ENCODE measurements at places on chromosomes 3 and 15.

DNA sequence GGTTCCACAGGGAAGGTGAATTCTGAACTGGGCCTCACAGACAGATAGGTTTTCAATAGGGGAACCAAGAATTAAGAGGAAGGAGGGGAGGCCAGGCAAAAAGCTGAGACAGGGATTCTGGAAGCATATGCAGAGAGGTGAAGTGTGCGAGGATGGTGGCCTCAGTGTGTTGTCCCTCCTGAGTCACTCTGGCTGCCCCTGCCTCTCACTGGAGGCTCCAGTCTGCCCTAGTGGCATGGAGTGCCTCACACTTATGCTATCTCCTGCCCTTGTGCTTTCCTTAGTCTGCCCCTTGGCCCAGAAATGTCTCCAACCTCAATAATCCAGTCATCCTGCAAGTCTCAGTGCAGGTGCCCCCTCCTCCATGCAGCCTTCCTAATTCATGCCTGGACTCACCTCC is 32.2 kb upstream of the RBP1 start:
- DNase-seq = no peak

- no peak for DNase-seq
Observed at GRCh38 chr15:49675041-49675440, 54.2 kb downstream of the DTWD1 start.

GRCh38 chr3:154955907-154956533 is 124.1 kb upstream of the MME start:
- DNase-seq = no peak

- DNase-seq = no peak
Observed at GRCh38 chr3:67362686-67363085, 291.7 kb downstream of the SUCLG2 start.

DNA sequence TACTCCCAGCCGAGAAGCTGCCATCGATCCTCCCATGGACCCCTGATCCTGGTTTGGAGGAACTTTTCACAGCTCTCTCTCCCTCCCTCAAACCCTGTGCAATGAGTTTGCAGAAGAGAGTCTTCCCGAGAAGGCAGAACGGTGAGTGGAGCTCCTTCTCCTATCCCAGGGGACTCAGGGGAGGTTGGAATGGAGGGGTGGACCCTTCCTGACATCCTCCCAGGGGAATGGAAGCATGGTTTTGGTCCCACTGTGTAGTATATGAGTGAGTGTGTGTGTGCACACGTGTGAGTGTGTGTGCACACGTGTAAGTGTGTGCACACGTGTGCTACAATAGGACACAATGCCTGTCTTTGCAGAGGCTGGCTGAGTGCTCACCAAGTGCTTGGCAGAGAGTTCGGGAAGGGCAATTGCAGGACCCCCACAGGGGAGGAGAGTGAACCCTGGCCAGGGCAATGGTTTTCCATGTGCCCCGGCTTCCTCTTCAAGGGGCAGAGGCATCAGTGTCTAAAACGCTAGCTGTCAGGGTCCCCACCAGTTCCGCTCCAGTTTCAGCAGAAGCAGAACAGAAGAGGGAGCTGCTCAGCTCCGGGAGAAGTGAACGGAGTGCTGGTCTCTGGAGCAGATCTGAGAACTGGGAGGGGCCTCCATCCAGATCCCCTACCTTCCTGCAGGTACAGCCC is 13.8 kb upstream of the IL16 start:
- no peak for DNase-seq

- no peak for DNase-seq
Observed at GRCh38 chr3:147760941-147761340, 351.8 kb downstream of the ZIC1 start.

DNA sequence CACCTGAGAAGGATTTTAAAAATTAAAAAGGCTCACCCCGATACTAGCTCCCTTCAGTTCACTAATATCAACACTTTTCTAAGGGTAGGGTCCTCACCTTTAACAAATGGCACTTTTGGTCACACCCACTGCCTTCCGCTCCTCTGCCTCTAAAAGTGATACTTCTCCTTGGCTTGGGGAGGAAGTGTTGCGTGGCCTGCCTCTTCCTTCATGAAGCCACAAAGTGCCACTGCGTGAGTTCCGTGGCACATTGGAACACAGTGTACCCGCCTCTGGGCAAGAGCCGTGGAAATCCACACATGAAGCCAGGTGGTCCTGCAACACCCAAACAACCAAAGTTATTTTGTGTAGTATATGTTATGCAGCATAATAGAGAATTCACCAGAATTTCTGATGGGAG is 3.9 kb downstream of the B4GALT4 start:
- DNase-seq = no peak

DNA sequence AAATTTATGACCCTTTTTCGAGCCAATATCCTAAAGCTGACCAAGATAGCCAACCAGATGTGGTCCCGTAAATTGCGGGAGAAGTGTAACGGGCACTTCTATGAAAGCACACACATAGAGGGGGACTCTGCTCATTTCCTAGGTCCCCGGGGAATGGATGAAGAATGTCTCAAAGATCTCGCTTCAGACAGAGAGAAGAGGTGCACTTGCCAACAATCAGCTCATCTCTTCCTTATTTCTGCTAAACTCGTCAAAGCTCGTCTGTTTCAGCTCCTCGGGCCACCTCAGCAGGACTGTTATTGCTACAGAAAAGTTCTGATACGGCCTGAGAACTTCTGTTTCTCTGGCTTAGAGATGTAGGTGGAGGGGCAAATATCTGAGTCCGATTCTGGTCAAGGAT is 71.8 kb downstream of the TM2D3 start:
- DNase-seq = no peak

- DNase-seq = no peak
Observed at GRCh38 chr3:108042300-108042699, 48.5 kb downstream of the CD47 start.

- no peak for DNase-seq
Observed at GRCh38 chr15:90295270-90295648, 29.8 kb downstream of the NGRN start.

DNA sequence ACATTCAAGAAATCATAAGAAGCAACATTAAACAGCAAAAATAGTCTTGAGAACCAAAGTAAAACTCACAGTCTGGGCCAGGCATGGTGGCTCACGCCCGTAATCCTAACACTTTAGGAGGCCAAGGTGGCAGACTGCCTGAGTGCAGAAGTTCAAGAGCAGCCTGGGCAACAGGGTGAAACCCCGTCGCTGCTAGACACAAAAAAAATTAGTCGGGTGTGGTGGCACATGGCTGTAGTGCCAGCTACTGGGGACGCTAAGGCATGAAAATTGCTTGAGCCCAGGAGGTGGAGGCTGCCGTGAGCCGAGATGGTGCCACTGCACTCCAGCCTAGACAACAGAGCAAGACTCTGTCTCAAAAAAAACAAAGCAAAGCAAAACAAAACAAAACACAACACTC is 117.7 kb upstream of the GOLGA6L6 start:
- DNase-seq = no peak

DNA sequence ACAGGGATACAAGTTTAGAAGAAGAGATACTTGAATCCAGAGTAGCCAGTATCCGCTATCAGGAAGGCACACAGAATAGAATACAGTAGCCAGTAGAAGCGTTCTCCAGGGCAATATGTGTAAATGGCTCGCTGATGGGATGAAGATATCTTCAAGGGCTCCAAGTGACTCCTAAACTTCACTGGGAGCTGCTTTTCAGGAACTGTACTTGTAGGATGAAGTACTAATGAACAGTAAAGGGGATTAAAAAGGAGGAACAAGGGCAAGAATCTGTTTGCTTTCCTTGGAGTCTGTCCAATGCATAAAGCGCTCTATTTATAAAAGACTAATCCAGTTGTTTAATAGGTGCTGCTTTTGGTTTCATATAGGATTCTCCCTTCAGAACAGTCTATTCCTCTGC is 78.4 kb downstream of the THRB start:
- DNase-seq = no peak

DNA sequence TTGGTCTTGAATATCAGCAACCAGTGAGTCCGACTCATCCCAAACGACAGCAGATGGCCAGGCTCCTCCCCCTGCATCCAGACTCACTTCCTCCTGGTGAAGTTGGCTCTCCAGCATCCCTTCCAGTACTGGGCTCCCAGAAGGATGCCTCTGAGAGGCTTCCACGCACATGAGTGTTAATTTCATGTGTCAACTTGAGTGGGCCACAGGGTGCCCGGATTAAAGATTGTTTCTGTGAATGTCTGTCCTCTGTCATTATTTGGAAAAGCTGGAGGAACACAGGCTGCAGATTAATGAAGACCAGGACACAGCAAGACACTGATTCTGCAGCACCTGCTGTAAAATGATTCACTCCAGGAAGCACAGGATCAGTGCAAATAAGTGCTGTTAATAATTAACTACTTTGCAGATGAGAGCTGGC is 99.8 kb downstream of the ATP10A start:
- no peak for DNase-seq

GRCh38 chr3:14976317-14976716 is 28.9 kb downstream of the NR2C2 start:
- no peak for DNase-seq

DNA sequence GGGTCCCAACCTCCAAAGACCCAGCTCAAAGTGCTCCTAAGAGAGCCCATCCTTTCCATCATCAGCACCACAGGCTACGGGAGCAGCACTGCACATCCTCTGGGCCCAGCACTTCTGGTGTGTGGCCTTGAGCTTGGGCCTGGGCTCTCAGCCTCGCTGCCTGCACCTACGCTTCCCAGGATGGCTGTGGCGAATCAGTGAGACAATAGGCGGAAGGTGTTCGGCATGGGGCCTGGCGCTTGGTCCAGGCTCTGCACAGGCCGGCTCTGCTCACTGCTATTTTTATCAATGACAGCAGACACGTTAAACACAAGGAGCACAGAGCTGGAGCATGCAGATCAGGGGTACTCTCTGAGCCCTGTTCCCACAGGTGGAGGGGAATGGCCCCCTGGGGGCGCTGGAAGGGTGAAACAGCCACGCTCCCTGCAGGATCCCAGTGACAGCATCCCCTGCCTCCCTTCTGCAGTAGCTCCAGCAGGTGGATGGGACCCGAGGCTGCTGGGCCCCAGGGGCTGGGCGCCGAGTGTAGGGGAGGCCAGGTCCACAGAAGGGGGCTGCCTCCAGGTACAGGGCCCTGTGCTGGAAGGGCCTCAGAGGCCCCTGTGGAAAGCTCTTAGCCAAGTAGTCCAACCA is 90.0 kb upstream of the RPL32 start:
- DNase-seq = no peak

DNA sequence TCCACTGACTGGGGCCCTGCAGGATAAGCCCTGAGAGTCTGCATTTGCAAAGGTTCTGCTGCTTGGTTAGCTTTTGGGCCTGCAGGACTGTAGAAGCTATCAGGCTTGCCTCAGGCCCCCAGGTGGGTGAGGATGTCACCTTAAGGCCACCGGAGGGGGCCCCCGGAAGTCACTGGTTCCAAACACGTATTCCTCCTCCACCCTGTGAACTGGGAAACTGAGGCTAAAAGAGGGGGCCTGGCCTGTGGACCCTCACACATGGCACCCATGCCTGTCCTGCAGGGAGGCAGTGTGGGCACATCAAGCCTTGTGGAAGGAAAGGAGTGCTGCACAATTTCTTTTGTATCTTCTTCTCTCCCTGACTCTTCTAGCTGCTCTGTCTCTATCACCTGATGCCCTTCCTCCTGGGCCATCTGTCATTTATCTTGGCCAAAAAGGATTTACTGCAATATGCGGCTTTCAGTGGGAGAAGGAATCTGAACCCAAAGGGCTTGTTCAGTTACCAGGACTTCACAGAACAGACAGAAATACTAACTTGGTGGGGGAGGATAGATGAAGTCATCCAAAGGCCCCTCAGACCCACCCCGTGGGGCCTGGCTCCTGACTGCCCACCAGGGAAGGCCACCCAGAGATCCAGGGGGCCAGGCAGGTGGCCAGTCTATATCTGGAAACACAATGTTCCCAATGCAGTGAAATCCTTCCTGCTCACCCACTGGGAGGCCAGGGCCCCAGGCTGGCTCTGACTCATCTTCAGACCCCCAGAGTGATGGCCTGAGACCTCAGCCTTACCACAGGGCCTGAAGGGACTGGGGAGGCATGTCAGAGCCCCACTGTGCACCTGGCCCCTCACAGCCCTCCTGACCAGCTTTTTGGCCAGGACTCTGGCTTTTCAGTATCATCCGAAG is 18.3 kb downstream of the UBAP1L start:
- DNase-seq = no peak

GRCh38 chr15:31447931-31448634 is 121.4 kb downstream of the KLF13 start:
- no peak for DNase-seq

DNA sequence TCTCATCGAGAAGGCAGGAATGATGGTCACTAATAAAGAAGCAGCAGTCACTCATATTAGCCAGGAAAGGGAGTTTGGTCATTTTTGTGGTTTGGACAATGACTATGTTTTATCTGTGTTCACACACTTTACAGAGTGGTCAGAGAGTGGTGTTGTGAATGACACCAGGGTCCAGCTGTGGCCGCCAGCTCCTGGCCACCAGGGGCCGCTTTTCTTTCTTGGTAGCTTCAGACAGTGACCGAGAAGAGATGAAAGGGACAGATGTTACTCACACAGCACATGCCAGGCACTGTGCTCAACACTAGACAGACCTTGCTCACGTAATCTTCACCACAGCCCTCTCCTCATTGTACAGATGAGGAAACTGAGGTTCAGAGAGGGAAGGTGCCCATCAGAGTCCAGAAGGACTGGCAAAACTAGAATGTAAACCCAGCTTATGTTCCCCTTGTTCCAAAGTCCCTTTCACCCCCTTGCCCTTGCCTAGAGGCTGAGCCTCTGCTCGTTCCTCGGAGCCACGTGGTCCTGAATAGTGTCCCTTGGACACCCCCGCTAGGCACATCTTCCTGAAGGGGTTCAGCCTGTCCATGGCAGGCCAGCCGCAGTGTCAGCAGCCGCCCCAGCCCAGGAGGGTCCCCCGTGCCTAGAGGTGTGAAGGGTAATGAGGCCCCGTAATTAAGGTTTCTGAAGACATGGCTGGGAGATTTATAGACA is 55.6 kb downstream of the CYP11A1 start:
- DNase-seq = no peak

- DNase-seq = no peak
Observed at GRCh38 chr15:83449937-83450506, 2.9 kb downstream of the SH3GL3 start.

- no peak for DNase-seq
Observed at GRCh38 chr3:190192739-190193138, 72.0 kb upstream of the P3H2 start.

GRCh38 chr3:159724627-159725026 is 264.0 kb upstream of the IL12A start:
- no peak for DNase-seq

DNA sequence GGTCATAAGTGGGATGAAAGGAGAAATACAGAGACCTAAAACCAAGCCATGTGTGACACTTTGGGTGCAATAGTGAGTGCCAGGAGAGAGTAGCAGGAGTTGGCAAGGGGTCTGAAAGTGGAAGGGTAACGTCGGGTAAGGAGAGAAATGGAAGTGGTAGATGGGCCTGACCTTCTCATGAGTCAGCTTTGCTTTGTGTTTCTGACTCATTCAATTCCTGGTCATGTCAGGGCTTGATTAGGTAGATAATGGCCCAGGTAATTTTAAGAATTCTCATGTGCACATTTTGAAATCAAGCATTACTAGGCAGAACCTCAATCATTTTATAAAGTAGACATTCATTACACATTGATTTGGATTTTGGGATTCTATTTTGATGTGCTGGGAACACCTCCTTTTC is 262.5 kb downstream of the SOX2 start:
- DNase-seq = no peak

All from activated T-helper 1 cell treated with anti-CD3 and anti-CD28 coated beads, Interleukin-2, amount 50 U/mL, for 16 hours (primary cell).